T-helper 22 cell (primary cell): ENCODE measurements at places on chromosomes 11 and 22.
A peak's percentile ranks its signal among the peaks of the same experiment; 100 is the strongest.

DNA sequence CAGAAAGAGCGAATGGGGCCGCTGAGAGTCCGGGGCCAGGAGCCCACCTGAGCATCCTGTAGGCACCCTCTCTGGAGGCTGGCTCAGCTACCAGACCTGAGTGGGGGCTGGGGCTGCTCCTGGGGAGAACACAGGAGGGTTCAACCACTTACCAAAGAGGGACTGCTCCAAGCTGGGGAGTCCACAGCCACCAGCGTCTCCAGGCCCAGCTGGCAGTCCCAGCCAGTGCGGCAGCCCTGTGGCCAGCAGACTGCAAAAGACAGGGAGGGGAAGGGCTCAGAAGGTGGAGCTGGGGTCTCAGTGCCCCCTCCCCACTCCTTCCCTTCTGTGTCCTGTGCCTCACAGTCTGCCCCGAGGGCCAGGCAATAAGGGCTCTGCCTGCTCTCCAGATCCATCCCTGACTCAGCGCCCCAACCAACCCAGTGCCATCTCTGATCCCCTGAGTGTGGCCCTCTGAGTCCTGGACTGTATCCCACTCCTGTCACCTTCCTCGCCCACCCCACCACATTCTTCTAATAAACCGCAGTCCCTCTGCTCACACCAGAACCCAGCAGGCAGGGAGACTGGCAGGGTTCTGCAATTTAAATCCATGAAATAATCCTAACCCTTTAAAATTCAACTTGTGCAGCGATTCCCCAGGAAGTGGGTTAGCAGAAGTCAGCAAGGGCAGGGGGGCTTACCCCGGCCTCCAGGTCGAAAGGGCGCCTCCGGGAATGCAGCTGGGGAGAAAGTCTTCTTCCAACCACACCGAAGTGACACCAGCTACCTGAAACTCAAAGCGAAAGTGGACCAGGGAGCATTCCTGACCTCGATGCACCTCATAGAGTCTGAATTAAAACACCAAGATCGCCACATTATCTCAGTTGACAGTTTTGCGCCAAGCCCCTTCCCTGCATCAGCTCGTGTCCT is 13.3 kb downstream of the CHST1 start:
- no peak for DNase-seq

DNA sequence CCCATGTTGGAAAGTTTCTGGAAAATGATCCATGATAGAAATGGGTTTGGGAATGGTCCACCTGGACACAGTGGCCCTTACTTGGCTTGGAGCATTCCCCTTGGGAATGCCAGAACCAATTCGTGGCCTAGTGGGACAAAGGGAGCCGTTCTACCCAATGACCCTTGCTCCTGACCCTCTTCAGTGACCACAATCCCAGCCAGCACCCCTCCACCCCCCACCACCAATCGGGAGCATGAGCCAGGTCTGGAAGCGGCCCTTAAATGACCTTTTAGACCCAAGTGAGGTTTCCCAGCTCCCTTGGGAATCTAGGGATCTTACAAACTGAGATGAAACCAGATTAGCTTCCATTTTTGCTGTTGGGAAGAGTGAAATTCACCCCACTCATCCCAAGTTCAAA is 51.3 kb upstream of the CDON start:
- DNase-seq = no peak

- no peak for DNase-seq
These were observed 59.3 kb downstream of the DGCR2 start for GRCh38 chr22:19062943-19063308.

- no peak for DNase-seq
These were observed 32.4 kb upstream of the SORL1-AS1 start for GRCh38 chr11:121485216-121485615.

DNA sequence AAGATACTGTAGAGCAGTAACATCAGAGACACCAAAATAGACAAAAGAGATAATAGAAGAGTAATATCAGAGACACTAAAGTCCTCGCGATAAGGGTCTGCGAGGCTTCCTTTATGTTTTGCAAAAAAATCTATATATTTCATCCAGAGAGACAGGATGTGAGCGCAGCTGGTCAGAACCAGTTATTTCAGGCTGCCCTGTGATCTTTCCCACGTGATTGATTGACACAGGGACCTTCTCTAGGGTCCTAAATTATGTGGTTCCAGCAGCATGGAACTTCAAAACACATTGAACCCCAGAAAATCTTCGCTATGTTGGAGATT is 118.0 kb downstream of the KCNQ1 start:
- no peak for DNase-seq

DNA sequence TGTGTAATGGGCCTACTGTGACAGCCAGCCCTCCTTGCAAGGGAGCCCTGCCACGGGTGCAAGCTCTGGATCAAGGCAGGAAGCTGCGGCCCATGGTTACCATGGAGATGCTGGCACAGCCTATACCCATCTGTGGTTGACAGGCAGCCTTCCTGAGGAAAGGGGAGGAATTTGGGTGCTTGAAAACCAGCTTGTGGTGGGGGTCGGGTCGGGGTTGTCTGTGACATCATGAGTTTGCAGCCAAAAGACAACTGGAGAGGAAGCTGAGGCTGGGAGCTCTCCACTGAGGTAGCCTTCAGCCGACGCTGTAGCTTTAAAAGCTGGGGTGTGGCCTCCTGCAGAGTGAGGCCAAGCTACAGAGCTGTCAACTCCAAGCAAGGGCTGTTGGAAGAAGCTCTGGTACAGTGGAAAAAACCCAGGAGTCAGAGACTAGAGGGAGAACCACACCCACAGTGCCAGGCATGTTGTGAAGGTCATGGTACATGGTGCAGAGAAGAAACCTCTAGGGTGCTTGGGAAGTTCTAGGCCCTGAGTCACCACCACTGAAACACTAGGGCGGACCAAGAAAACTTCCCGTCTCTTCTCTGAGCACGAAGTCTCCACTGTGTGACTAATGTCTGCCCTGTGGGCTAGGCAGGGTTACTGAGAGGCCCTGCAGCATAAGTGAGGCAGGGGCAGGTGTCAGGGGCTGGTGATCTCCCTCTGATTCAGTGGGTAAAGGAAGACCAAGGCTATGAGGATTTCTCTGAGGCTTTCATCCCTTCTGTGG is 10.8 kb upstream of the LDHA start:
- DNase-seq = peak; percentile 81

GRCh38 chr11:41307296-41308080 is 152.0 kb downstream of the LRRC4C start:
- DNase-seq = no peak

DNA sequence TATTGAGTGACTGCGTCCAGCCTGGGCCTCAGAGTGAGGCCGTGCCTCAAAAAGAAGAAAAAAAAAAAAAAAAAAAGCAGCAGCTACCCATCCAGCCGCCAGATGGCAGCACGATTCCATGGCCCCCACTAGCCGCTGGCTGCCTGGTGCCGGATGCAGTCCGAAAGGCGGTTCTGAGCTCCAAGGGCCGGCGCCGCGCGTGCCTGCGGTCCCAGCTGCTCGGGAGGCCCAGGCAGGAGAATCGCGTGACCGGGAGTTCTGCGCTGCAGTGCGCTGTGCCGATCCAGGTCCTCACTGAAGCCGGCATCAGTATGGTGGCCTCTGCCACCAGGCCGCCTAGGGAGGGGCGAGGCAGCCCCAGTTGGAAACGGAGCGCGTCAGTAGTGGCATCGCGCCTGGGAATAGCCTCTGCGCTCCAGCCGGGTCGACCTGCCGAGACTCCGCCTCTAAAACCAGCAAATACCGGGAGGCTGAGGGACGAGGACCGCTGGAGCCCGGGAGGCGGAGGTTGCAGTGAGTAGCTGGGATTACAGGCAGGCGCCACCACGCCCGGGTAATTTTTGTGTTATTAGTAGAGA is 19.3 kb downstream of the SCARF2 start:
- DNase-seq = peak; percentile 53

- no peak for DNase-seq
These were observed 708 bp downstream of the SCO2 start for GRCh38 chr22:50524676-50525103.

- no peak for DNase-seq
These were observed 66.8 kb downstream of the CSTPP1 start for GRCh38 chr11:47003180-47003877.

DNA sequence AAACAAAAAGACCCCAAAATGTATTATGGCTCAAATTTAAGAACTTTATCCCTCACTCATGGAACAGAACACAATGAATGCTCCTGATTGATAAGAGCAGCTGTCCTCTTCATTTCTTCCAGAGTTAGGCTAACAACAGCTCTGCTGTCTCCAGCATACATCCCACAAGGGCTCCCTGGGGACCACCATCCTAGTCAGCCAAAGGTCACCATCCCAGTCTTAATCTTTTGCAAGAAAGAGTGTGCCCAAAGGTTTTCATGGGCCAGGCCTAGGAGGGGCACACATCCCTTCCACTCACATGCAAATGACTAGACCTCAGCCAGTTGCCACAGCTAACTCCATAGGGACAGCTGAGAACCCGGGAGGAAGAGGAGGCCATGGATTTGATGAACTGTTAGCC is 555.3 kb downstream of the BUD13 start:
- no peak for DNase-seq

DNA sequence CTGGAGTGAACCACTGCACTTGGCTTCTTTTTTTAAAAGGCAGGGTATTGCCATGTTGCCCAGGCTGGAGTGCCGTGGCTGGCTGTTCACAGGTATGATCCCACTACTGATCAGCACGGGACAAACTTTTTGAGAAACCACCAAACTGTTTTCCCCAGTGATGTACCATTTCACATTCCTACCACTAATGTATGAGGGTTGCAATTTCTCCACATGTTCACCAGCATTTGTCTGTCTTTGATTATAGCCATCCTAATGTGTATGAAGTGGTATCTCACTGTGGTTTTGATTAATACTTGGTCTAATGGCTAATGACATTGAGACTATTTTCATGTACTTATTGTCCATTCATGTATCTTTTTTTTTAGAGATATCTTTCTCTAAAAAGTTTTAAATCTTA is 41.5 kb upstream of the EP300 start:
- DNase-seq = no peak

GRCh38 chr11:35276396-35277145 is 137.6 kb downstream of the CD44 start:
- DNase-seq = no peak

GRCh38 chr11:63862923-63863322 is 24.0 kb downstream of the MARK2 start:
- no peak for DNase-seq

DNA sequence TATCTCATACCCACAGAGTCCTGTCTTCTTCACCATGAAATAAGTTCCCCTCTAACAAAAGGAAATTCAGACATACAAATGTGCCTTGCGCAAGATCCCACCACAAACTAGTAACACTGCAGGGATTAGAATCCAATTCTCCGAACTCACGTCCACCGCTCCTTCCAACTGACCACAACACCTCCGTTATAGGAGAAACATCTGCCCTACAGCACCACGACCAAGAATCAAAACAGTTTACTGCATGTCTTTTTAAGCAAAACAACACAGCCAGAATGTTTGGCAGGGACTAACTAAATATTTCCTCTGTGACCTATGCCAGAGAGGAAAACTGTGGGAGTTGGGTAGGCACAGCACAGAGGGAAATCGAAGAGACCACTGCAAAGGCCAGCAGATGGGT is 72.7 kb upstream of the AKIP1 start:
- no peak for DNase-seq

- DNase-seq = no peak
These were observed 119.7 kb downstream of the RCN1 start for GRCh38 chr11:32210556-32210955.

DNA sequence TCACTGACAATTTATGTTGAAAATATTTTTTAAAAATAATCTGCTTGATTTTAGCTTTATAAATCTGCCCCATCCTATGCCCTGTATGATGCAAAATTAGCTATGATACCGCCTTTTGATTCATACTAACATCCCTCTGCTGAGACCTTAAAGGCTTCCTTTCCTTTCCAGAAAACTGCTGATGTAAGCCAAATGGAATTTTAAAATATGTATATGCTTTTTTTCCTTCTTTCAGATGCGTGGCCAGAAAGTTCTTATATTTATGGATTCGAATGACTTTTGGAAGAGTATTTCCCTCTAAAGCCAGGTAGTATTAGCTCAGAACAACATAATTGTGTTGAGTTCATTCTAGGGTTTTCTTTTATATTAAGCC is 34.5 kb downstream of the SFI1 start:
- DNase-seq = no peak

DNA sequence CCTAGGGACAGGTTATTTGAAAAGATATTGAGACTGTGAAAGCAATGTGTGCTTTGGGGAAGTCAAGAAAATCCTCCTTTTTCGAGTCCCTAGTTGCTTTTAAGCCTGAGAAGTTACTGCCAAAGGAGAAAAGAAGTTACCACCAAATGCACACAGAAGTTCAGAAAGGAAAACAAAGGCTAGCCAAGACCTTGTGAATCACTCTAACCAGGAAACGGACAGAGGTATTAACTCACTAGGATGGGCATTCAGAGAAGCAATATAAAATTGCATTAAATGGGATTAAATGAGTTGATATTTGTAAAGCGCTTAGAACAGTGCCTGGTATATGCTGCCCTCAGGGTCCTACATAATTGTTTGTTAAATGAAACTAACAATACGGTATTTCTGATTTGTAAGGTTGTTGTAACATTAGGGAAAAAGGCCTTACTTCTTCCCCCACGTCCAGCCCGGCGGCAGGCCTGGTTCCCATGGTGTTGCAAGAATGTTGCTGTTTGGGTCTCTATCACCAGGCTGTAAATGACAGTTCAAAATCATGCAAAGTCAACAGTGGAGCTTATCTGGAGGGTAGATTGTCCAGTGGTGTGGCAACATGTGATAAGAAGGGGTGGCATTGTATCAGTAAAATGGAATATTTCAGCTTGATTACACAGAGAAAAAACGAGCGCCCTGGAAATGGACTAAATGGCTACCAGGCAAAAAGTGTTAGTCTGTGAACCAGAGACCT is 7.1 kb downstream of the TMA7B start:
- DNase-seq = no peak

DNA sequence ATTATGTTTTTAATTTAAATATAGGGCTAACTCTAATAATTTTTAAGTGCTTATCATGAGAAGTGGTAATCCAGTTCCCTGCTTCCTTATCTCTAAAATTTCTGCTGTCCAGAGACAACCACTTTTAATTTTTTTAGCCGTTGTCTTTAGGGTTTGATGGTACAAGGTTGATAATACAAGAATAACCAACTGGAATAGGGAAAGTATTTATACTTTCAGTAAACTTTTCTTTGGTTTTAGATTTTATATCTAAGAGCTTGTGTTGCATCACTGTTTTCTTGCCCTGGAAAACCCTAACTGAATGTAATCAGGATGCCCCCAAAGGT is 46.5 kb upstream of the ADORA2A start:
- no peak for DNase-seq

DNA sequence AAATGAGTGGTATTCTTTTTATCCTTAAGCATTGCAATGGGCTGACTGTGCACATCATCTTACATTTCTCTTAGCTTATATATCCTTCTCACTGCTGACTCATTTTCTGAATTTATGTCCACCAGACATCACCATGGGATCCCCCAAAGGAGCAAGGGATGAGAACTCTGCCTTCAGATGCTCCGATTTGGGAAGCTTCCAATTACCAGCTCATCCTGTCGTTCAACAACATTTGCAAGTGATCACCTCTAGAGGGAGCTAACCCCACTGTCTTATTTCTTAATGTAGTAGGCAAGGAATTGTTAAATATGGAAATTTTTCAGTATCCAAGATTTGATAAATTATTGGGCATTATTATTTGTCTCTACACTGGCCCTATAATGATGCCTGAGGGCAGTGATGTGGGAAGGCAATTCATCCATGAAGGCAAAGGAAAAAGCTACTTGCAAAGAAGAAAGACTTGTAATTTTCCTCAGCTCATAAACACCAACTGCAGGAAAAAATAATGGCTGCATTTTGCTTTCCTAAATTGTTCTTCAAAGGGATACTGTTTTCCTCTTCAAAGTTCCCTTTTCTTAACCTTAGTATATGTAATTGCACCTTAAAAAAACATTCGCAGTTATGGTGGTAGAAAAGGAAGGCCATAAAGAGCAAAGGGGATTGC is 102.4 kb upstream of the FSHB start:
- DNase-seq = no peak
